ENCODE measurements at places on chromosomes 1 and 21. TPM values are rescaled to one million over a fixed set of nuclear protein-coding genes. Genes with fewer than 3 reads are reported as not detected.
A peak's percentile ranks its signal among the peaks of the same experiment; 100 is the strongest.

DNA sequence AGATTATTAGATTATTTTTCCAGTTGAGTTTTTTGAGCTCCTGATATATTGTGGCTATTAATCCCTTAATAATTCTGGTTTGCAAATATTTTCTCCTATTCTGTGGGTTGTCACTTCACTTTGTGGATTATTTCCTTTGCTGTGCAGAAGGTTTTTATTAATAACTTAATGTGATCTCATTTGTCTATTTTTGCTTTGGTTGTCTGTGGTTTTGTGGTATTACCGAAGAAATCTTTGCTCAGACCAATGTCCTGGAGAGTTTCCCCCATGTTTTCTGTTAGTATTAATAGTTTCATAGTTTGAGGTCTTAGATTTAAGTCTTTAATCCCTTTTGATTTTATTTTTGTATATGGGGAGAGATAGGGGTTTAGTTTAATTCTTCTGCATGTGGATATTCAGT lies 7.1 kb upstream of the TBX19 start:
- no peaks in the 10 kb centered on the region for H3K27me3 ChIP-seq
- no peak for DNase-seq
- no peaks in the 10 kb centered on the region for H3K36me3 ChIP-seq
- H3K4me1 ChIP-seq: no peaks in the 10 kb centered on the region

DNA sequence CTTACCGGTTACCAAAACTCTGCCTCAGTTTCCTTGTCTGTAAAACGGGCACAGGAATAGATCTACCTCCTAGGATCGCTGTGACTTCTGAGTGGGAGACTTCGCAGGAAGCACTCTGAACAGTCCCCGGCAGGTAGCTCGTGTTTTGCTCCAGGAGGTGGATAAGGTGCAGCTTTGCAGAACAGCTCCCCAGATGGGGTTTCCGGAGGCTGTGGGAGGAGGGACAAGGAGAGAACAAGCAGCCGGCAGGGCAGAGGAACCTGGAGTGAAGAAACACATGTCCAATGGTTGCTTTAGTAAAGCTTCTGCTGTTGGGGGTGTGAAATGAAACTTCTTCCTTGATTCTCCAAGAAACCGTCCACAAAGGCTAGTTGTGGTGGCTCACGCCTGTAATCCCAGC lies 95.5 kb upstream of the TARDBP start:
- H3K36me3 ChIP-seq: no peaks in the 10 kb centered on the region
- H3K4me1 ChIP-seq: no peaks in the 10 kb centered on the region
- peaks cover 47% of the 10 kb centered on the region for H3K27me3 ChIP-seq
- no peak overlapping the region for H3K27ac ChIP-seq
- H3K4me3 ChIP-seq: no peak overlapping the region

GRCh38 chr1:95625224-95625623 lies 391.2 kb downstream of the RWDD3 start:
- no peak for DNase-seq
- H3K27me3 ChIP-seq: no peaks in the 10 kb centered on the region
- H3K4me1 ChIP-seq: no peaks in the 10 kb centered on the region
- no peaks in the 10 kb centered on the region for H3K36me3 ChIP-seq
- H3K27ac ChIP-seq: no peak overlapping the region

DNA sequence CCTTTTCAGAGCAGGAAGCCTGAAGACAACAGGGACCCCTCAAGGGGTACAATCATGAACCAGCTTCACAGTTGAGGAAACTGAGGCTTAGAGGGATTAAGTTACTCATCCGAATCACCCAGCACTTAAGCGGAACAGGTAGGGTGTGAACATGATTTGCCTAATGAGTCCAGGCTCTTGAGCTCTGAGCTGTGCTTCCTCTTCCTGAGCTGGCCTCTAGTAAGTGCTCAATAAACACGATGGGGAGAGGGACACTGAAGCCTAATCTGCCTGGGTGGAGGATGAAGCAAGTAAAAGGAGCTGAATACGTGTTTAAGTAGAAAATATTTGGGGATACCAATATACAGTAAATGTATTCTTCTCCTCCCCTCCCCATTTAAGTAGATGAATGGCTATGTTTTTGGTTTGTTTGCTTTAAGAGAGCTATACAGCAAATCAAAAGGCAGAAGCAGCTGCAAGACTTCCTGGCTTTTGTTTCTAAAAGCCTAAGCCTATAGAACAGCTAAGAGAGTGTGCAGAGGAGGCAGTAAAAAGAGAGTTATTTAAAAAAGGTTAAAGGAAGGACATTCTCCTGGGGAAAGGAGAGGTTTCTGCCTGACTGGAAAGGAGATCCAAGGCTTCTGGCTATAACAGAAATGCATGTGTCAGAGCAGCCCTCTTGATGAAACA lies 20.5 kb downstream of the STPG1 start:
- H3K27me3 ChIP-seq: no peaks in the 10 kb centered on the region
- H3K27ac ChIP-seq: peak overlapping the region; percentile 88
- DNase-seq: no peak
- H3K4me1 ChIP-seq: peaks cover 22% of the 10 kb centered on the region
- H3K4me3 ChIP-seq: no peak overlapping the region

GRCh38 chr1:75342786-75343185 lies 208.6 kb downstream of the LHX8 start:
- H3K36me3 ChIP-seq: no peaks in the 10 kb centered on the region
- no peak for DNase-seq
- H3K27me3 ChIP-seq: no peaks in the 10 kb centered on the region
- no peaks in the 10 kb centered on the region for H3K4me1 ChIP-seq
- no peak overlapping the region for H3K4me3 ChIP-seq

DNA sequence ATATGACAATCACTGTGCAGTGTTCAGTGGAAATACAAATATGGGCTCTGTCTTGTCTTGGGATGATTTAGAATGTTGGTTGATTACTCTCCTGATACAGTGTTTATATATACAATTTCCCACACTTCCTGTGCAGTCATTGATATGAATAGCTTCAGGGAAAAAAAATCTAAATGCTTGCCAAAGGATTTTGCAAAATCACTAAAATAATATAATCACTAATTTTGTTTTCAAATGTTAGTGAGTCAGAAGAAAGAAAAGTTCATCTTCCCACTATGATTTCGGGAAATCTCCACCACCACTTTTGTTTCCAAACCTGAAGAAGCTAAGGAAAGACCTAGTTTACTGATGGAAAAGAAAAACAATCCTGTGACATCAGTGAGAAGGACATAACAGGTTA lies 32.1 kb upstream of the CHRM3 start:
- H3K27ac ChIP-seq: no peak overlapping the region
- H3K4me3 ChIP-seq: no peak overlapping the region
- DNase-seq: no peak
- H3K4me1 ChIP-seq: no peaks in the 10 kb centered on the region
- no peaks in the 10 kb centered on the region for H3K27me3 ChIP-seq
- no peaks in the 10 kb centered on the region for H3K36me3 ChIP-seq

- DNase-seq: no peak
- H3K36me3 ChIP-seq: no peaks in the 10 kb centered on the region
- peaks cover 15% of the 10 kb centered on the region for H3K4me1 ChIP-seq
- H3K4me3 ChIP-seq: no peak overlapping the region
These were observed 59.2 kb downstream of the TLR5 start for GRCh38 chr1:223083831-223084230.

- H3K27me3 ChIP-seq: no peaks in the 10 kb centered on the region
- H3K4me3 ChIP-seq: no peak overlapping the region
- H3K27ac ChIP-seq: no peak overlapping the region
- H3K36me3 ChIP-seq: no peaks in the 10 kb centered on the region
- no peak for DNase-seq
- H3K4me1 ChIP-seq: no peaks in the 10 kb centered on the region
These were observed 565.4 kb upstream of the BRINP3 start for GRCh38 chr1:191043066-191043465.

DNA sequence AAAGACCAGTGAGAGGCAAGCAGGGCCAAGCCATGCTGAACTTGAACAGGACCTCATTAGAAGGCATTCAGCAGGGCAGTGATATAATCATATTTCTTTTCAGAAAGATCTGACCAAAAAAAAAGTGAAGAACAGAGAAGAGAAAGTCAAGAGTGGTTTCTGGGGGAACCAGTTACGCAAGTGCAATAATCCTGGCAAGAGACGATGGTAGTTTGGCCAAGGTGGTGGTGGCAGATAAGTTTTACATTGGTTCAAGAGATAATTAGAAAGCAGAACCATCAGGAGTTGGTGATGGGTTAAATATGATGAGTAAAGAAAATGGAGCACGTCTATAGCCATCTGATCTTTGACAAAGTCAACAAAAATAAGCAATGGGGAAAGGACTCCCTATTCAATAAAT lies 54.3 kb downstream of the ZSWIM5 start:
- H3K27ac ChIP-seq: no peak overlapping the region
- H3K36me3 ChIP-seq: no peaks in the 10 kb centered on the region
- H3K4me1 ChIP-seq: no peaks in the 10 kb centered on the region
- no peak for DNase-seq

DNA sequence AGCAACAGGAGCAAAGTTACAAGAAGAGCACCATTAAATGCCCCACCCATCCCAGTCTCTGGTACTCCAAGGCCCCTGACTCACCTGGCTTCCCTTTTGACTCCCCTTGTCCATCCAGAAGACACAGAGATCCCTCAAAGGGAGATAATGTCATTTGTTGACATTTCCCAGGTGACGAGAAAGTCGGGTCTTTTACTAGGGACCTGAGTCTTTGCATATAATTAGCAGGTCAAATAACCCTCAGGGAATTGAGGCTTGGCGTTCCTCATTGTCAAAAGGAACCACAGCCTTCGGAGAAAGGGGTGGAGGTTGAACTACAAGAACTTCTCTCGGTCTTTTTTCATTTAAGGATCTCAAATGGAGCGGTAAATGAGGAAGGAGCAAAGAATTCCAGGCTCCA lies 133.2 kb downstream of the PROX1 start:
- H3K4me3 ChIP-seq: no peak overlapping the region
- no peak for DNase-seq
- H3K27ac ChIP-seq: no peak overlapping the region
- H3K27me3 ChIP-seq: no peaks in the 10 kb centered on the region
- no peaks in the 10 kb centered on the region for H3K4me1 ChIP-seq
- no peaks in the 10 kb centered on the region for H3K36me3 ChIP-seq

DNA sequence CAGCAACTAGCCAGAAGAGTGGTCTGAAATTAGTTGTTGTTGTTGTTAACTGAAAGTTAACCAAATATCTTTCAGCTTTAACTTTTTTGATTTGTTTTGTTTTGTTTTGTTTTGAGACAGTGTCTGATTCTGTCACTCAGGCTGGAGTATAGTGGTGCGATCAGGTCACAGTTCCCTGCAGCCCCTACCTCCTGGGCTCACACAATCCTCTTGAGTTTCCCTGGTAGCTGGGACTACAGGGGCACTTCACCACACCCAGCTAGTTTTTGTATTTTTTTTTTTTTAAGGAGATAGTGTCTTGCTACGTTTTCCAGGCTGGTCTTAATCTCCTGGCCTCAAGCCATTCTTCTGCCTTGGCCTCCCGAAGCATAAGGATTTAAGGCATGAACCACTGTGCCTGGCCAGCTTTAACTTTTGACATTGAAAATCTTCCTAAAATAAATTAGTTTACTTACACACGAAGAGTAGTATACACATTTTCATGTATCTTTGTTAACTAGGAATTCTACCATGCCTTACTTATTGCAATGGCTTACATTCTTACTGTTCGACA lies 45.0 kb downstream of the GNG12 start:
- no peak for DNase-seq
- no peaks in the 10 kb centered on the region for H3K27me3 ChIP-seq
- H3K4me1 ChIP-seq: peaks cover 68% of the 10 kb centered on the region

DNA sequence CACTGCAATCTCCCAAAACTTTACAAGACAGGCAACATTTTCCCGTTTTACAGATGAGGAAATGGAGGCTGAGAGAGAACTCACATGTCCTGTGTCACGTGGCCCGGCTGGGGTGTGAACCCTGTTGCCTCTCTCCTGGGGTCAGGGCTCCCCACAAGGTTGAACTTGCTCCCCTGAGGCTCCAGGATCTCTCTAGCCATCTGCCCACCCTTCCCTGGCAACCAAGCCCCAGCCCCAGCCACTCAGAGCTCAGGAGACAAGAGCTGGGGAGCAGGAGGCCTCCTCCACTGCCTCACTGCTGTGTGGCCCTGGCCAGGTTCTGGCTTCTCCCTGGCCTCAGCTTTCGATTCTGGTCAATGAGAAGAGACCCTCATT lies 11.8 kb downstream of the LAPTM5 start:
- peaks cover 3% of the 10 kb centered on the region for H3K27me3 ChIP-seq
- no peak overlapping the region for H3K27ac ChIP-seq
- peaks cover 5% of the 10 kb centered on the region for H3K4me1 ChIP-seq
- no peak for DNase-seq

DNA sequence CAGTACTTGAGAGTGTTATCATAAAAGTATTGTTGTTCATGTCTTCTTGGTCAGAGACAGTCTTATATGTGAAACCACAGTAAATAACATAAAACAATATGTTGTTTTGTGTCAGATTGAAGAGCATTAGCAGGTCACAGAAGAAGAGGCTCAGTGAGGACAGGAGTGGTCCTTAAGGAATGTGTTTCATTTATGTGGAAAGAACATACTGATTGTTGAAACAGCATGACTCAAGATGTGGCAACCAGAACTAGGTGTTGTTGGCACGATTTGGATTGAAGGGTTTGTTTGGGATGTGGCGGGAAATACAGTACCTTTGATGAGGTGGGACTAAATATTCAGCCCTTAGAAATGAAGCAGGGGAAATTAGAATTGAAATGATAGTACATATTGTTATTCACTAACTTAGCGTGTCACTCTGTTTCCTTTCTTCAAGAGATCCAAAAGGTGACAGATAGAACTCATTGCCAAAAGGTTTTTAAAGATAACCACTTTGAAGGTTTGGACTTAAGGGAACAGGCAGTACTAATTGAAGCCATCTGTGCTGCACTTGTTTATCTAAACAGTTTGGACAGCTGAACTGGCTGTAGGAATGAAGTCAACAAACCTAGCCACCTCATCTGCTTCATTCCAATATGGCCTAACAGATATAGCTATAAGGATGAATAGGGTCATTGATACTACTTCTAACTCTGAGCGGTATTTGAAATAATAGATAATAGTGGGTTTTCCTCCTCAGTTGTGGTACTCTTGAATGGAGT lies 14.4 kb downstream of the RALGPS2 start:
- peaks cover 8% of the 10 kb centered on the region for H3K36me3 ChIP-seq
- no peaks in the 10 kb centered on the region for H3K27me3 ChIP-seq
- no peak for DNase-seq
- H3K4me1 ChIP-seq: peaks cover 20% of the 10 kb centered on the region
- no peak overlapping the region for H3K27ac ChIP-seq
- no peak overlapping the region for H3K4me3 ChIP-seq

DNA sequence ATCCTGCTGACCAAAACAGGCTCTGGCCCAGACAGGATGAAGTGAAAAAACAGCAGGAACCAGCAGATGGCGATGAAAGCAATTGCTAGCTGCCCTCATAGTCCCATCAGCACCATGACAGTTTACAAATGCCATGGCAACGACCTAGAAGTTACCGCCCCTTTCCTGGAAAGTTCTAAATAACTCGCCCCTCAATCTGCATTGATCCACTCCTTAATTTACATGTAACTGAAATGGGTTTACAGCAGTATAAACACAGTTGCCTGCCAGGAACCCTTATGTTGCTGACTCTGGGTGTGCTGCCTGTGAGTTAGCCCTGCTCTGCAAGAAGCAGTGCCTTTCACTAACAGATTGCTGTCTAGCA lies 65.5 kb upstream of the CR1L start:
- H3K27me3 ChIP-seq: peaks cover 31% of the 10 kb centered on the region
- H3K4me3 ChIP-seq: no peak overlapping the region
- no peaks in the 10 kb centered on the region for H3K36me3 ChIP-seq
- no peaks in the 10 kb centered on the region for H3K4me1 ChIP-seq

- peak overlapping the region; percentile 74 for H3K27ac ChIP-seq
- DNase-seq: peak; percentile 42
- H3K4me3 ChIP-seq: no peak overlapping the region
- no peaks in the 10 kb centered on the region for H3K36me3 ChIP-seq
- H3K27me3 ChIP-seq: no peaks in the 10 kb centered on the region
These were observed 104.0 kb downstream of the BRINP2 start for GRCh38 chr1:177274687-177275211.

The OR2L3 gene
- not detected for total RNA-seq

The KDF1 gene
- 0.27 TPM for total RNA-seq

The FBXO28 gene
- total RNA-seq: 18.8 TPM

The SH3BGR gene
- 103 TPM for total RNA-seq

The RHD gene
- not detected for total RNA-seq

The SPRR4 gene
- not detected for total RNA-seq
